ENCODE measurements at places on chromosomes 11 and 22.

- no peak for DNase-seq
These were observed 65.9 kb downstream of the ADAMTS15 start for GRCh38 chr11:130514316-130514715.

- DNase-seq = no peak
These were observed 5.5 kb downstream of the ACRV1 start for GRCh38 chr11:125675196-125675595.

- DNase-seq = no peak
These were observed 13.2 kb upstream of the MRGPRX2 start for GRCh38 chr11:19073454-19074415.

DNA sequence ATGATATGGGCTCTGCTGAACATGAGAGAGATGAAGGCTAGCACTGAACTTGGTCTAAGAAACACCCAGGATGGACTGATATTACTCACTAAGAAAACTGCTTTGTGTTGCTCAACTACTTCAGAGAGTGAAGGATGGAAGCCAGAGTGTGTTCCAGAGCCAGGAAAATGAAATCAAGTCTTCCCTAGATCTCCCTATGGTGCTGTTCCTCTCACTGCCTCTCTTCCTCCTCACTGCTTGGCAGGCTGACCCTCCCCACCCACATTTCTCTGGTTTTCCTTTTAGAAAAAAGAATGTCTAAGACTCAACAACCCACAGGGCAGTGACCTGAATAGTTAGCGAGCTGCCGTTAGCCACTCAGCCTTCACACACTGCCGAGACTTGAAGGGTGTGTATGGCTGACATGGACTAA, 65.6 kb downstream of the CCDC81 start:
- no peak for DNase-seq

GRCh38 chr11:121321614-121322243, 29.2 kb downstream of the SC5D start:
- DNase-seq = peak; percentile 17

DNA sequence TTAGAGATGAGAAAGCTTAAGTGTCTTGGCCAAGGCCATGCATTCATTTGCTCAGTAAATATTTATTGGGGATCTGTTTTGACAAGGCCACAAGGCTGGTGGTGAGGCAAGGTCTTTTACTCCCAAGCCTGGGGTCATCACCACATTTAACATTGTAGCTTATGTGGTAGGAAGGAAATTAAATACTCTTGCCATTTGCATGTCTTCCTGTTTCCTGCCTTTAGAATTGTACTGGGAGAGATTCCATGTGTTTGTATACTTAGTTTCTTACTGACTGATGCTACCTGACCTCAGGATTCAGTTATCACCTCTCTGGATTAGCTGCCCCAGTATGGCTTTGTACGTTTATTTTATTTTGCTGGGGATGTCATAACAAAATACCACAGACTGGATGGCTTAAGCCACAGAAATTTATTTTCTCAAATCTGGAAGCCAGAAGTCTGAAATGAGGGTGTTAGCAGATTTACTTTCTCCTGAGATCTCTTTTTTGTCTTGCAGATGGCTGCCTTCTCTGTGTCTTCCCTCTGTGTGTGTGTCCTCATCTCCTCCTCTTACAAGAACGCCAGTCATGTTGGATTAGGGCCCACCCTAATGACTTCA, 44.8 kb downstream of the SPECC1L start:
- no peak for DNase-seq

DNA sequence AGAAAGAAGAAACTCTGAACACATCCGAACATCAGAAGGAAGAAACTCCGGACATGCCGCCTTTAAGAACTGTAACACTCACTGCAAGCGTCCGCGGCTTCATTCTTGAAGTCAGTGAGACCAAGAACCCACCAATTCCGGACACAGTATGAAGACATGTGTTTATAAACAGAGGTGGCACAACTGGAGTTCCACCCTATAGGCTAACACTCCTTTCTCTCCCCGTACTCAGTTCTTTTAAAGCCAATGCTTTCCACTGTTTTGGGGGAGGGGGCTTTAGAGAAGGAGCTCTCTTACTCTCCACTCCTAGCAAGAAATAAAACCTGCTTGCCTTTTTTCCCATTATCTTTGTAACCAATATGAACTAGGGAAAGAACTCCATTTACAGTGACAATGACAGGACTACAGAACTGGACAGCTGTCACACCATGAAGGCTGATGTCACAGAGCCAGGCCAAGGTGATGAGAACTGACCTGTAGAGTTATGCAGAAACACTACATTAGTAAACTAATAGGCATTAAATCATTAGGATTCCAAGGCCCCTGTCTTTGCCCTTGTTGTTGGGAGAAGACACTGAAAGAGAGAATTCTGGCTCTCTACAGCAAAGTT, 733 bp downstream of the TRIM5 start:
- DNase-seq = peak; percentile 45

DNA sequence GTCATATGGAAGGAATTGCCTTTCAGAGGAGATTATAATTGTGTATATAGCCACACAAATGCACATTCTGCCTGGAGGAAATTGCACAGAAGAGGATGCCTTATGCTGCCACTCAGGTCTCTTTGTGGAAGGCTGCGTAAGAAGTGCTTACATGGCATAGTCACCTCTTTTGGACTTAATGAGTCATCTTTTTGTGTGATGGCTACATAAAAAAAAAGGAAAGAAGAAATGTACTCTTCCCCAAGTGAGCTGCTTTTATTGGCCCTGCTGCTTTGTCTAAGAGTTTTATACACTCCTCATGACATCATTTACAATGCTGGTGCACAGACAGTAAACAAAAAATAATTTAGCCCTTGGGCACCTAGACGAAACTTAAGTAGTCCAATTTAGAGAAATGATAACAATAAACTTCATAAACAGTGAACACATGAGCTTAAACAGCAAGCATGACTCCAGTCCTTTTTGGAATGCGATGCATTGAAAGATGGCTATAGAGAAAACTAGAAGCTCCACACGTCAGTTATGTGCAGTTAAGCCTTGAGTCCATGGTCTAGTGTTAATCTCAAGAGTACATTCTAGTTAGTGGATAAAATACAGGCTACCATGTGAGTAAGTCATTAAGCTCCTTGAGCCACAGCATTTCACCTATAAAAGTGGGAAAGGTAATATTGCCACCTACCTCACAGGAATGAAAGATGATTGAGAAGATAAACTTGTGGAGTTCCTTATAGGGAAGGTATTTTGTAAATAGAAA, 12.0 kb downstream of the CSTPP1 start:
- DNase-seq = peak; percentile 49

DNA sequence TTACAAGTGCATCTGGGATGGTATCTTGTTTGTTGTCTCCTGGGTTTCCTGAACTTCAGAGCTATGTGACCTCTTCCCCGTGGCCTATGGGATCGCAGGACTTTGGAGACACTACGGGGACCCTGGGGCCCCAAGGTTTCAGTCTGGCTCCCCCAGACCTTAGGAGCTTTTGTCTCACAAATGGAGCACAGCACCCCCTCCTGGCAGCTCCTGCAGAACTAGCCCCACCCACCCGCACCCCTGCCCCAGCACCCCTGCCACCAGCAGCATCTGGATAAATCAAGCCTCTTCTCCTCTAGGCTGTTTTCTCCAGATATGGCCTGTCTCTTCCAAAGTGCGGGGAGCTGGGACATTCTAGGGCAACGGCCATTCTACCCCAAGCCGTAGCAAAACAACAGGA, 10.4 kb downstream of the RCOR2 start:
- DNase-seq = no peak

- peak; percentile 68 for DNase-seq
These were observed 35.5 kb downstream of the RPL27A start for GRCh38 chr11:8717876-8718753.

- DNase-seq = peak; percentile 64
These were observed 11.2 kb upstream of the PPP2R1B start for GRCh38 chr11:111777094-111778046.

DNA sequence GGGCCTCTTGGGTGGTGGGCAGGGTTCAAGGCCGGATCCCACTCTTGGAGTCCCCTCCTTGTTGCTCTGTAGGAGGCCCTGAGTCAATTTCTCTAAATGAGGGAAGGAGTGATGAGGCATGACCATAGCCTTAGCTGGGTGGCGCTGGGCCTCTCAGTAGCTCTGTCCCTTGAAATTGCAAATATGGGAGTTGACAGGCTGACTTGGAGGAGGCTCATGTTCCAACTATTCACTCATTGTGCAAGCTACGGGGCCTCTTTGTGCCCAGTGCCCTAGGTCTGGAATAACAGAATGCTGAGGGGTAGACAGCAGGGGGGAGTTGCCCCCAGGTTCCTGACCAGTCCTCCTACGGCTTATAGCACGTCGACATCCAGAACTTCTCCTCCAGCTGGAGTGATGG, 8.0 kb downstream of the SELENOM start:
- no peak for DNase-seq

DNA sequence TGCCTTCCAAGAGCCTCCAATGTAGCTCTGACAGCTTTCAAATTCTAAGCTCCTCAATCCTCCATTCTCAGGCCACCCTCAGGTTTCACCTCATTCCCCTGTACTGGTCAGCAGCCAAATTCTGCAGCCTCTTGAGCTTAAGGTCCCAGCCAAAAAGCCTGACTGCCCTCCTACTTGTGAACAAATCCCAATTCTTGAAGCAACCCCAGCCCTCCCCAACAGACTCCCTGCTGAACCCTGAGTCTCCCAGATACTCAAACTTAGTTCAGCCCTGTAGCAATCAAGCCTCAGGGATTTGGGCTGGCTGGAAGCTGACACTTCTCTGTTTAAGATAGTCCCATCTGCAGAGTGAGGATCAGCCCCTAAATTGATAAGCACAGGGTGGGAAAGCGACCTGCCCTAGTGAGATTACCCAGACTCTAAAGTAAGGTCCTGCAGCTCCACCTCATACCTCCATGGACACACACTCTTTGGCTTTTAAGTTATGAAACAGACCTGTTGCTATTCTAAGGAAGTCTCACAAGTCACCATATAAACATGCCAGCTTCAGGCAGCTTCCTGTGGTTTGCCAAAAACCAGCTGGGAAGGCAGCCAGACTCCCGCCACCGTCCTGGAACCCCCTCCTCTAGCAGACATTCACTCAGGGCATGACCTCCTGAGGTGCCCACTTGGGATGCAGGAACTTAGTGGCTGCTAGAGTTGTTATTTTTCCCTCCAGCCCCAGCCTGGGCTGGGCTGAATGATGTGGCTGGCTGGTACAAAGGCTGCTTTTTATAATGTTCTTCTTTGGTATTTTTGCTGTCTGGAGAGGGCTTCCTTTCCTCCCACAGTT, 82.5 kb upstream of the PICALM start:
- DNase-seq = peak; percentile 96

- no peak for DNase-seq
These were observed 68.0 kb downstream of the WNT7B start for GRCh38 chr22:45908961-45909360.

DNA sequence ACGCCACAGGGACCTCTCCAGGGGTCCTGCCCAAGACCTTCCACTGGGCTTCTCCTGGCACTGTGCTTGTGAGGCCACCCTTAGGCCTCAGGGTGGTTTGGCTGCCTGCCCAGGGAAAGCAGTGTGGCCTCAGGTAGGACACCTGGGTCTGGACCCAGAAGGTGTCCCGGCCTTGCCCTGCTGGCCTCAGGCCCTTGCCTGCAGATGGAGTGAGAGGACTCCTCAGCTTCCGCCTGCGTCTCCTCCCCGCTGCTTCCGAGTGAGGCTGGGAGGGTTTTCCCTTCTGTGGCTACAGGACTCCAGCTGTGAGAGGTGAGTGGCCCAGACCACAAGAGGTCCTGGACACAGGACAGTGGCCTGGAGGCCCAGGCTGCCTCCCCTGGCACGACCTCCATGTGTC, 60.4 kb downstream of the WNT7B start:
- no peak for DNase-seq

DNA sequence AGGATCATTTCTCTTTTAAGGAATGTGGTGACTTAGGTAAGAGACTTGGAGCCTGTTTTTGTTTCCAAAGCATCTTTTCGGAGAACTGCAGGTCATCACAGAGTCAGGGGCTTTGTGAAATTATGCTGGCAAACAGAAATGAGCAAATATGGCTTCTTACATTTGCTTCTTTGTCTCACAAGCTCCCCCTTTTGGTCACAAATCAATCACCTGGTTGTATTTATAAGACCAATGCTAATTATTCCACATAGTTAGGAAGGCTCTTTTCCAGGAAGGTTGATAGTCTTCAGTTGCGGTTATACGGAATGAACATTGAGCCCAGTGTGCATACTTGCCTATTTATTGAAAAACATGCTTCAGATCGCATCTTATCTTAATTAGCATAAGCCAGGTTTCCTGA, 34.6 kb upstream of the CEP126 start:
- DNase-seq = peak; percentile 22

DNA sequence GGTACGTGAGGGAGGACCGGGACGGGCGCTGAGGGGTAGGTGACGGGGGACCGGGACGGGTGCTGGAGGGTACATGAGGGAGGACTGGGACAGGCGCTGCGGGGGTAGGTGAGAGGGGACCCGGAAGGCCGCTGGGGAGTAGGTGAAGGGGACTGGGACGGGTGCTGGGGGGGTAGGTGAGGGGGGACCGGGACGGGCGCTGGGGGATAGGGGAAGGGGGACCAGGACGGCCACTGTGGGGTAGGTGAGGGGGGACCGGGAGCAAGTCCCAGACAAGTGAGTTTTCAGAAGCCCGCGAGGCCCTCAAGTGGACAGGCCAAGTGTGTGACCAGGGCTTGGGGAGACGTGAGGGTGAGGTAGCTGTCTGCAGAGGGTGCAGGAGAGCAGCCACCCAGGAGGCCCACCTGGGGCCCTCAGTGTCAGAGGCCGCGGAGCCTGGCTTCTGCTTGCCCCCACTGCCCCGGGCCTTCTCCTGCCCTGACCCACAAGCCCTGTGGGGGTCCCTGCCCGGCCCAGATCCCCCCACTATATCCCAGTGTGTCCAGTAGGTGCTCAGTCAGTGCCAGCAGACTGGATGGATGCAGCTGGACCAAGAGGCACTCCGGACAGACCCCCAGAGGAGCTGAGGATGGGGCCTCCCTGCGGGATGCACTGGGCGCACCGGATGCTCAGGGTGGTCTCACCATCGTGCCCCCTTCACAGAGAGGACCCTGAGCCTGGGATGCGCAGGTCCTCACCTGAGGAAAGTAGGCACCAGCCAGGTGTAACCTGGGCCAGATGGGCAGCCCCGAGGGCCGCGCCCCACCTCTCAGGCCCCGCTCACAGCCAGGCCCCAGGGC, 44.2 kb upstream of the TH start:
- no peak for DNase-seq

DNA sequence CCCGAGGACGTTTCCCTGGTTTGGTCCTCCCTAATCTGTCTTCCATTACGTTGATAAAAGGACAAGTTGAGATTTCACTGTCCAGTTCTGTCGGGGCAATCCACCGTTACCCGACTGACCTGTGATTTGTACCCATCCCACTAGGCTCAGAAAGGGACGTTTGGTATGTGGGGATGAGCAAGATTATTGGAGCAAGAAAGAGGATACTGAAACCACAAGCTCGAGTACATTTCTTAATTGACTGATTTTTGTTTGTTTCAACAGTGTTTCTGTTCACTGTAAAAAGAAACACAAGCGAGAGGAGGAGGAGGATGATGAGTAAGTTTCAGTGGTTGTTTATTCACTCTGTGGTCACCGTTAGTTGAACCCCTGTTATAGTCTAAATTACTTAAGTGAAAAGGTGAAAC, 969 bp downstream of the CCDC117 start:
- peak; percentile 73 for DNase-seq

GRCh38 chr11:130076778-130077481, 7.2 kb downstream of the APLP2 start:
- DNase-seq = no peak
